Gastrocnemius medialis (tissue), 4 donors: ENCODE measurements at places on chromosomes 16 and 17.
A peak's percentile ranks its signal among the peaks of the same experiment; 100 is the strongest.

DNA sequence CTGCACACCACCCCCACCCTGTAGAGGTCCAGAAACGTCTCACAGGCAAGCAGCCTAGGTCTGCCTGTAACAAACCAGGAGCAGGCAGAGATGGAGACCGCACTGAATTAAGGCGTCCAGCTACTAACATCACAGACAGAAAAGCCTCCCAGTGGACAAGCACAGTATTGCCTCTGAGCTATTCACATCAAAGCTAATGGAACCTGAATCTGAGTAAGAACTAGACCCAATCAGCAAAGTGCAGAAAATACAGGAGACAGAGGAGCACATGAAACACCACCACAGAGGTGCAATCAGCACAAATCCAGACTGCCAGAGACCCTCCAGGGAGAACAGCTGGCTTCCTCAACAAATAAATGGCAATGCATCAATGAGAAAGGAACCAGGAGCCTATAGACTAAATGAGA, 22.2 kb upstream of the PEMT start:
- no peak overlapping the region for H3K27ac ChIP-seq
- H3K36me3 ChIP-seq = no peaks in the 10 kb centered on the region
- no peaks in the 10 kb centered on the region for H3K4me1 ChIP-seq
- DNase-seq = peak; percentile 25
- no peaks in the 10 kb centered on the region for H3K27me3 ChIP-seq

DNA sequence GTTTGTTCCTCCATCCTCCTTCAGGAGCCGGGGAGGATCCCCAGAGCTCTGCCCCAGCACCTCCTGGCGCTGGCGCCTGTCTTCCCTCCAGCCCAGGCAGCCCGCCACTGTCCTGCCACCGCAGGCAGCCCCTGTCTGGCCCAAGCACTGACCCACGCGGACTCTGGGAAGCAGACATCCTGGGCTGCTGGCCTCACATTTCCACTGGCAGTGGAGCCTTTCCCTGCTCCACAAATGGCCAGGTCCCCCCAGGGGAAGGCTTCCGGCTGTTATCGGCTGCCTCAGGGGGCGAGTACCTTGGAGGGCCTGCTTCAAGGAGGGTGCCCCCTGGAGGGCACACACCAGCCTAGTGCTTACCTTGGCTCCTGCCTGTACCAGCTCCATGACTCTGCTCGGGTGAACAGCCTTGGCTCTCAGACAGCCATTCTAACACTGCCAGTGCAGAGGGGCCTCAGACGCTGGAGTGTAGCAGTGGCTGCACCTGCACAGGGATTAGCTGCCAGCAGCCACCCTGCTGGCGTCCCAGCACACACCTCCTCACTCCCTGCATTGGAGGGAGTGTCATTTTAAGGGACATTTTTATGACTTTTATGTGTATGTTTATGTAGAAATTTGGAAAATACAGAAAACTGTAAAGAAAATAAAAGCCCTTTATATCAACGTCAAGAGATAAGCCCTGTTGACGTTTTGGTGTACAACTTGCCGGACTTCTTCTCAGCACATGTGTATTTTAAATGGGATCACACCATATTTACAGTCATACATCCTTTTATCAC, 21.0 kb downstream of the ACE start:
- no peak overlapping the region for H3K27ac ChIP-seq
- H3K4me1 ChIP-seq = no peaks in the 10 kb centered on the region
- DNase-seq = no peak
- no peaks in the 10 kb centered on the region for H3K36me3 ChIP-seq

DNA sequence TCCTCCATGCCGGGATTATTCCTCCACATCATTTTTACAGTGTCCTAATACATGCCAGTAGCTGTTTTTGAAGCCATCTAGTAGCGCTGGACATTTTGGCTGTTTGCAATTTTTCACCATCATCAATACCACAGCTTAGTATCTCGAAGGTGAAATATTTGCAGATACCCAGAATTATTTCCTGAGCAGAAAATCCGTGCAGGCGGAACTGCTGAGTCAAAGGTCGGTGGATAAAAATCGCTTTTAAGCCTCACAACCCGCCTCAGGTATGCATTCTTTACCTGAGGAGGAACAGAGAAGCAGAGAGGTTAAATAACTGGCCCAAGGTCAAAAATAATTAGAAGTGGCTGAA, 584 bp upstream of the TNRC6A start:
- peak overlapping the region; percentile 83 for H3K4me3 ChIP-seq
- DNase-seq = no peak
- H3K27ac ChIP-seq = peak overlapping the region; percentile 86

DNA sequence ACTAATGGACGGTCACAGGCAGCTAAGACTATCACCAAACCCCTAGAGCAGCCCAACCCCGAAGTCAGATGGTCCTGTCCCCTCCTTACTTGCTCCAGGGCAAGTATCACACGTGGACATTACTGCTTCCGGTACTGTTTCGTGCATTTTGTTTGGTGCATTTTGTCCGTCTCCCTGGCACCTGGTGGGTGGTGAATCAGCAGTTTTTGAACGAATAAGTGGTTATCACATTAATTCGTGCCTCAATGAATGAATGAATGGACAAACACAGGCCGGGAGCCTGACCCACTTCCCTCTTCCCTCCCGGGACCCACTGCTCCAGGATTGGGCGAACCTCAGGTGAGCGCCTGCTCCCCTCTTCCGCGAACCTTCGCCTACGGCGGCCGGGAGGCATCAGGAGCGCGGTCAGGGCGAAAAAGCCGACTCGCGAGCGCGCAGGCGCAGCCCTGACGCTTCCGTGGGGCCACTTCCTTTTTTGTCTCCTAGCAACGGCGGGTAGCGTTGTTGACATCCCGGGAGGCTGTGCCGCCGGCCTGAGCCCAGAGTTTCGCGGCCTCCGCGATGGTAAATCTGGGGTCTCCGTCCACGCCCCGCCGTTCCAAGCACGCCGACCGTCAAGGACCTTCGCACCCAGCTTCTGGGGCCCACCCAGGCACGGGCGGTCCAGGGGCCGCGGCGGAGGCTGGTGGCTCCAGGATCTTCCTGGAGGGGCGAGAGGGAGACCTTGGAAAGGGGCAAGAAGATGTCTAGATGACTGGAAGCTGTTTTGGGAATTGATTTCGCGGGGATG, at the start of gene DYNLRB2:
TSS of gene DYNLRB2 (plus strand) at position 478 of the 790 bp plus-strand sequence. CDS start at position 562, 84 bp downstream.
- peak within 1 kb of the TSS; percentile 50 for H3K27ac ChIP-seq
- H3K36me3 ChIP-seq = no peaks in the 10 kb centered on the region
- DNase-seq = peak; percentile 71
- peaks cover 6% of the 10 kb centered on the region for H3K4me1 ChIP-seq
